Stimulated activated CD4-positive, alpha-beta T cell treated with anti-CD3 and anti-CD28 coated beads, Interleukin-1b, Interleukin-23, amount 100 ng/mL, for 1 hour (primary cell): ENCODE measurements at places on chromosomes 7 and 10.

DNA sequence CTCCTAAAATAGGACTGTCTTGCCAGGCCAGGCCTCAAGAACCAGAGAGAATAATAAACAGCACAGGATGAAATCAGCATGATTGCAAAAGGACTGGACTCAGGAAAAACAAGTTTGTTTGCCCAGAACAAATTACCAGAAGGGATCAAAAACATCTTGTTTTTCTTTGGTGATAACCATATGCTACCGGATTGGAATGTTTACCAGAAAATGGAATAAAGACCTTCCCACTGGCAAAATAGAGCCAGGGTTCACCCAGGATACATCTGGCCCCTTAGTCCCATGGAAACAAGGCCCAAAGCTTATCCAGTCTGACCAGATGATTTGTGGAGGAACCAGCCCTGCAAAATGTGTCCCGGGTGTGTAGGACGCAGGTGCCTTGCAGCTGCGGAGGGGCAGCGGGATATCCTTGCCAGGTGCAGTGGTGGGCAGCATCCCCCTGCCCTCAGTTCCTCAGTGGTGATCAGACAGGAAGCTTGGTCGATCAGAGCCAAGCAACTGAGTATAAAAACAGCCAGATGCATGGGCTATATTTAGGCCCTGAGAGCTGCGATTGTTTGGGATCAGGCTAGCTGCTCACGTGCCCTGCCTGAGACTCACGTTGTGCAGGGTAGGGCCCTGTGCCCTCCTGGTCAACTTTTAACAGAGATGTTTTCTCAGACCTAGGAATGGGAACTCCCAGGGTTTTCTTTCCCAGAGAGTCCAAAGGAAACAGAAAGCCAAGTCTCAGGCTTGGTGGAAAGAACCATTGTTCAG lies 4.6 kb upstream of the ZNF22 start:
- no peak for DNase-seq

- no peak for DNase-seq
Measured at GRCh38 chr10:50216894-50217293, 34.4 kb downstream of the ASAH2 start.

GRCh38 chr7:85554236-85555178 lies 367.7 kb upstream of the SEMA3D start:
- DNase-seq: no peak

DNA sequence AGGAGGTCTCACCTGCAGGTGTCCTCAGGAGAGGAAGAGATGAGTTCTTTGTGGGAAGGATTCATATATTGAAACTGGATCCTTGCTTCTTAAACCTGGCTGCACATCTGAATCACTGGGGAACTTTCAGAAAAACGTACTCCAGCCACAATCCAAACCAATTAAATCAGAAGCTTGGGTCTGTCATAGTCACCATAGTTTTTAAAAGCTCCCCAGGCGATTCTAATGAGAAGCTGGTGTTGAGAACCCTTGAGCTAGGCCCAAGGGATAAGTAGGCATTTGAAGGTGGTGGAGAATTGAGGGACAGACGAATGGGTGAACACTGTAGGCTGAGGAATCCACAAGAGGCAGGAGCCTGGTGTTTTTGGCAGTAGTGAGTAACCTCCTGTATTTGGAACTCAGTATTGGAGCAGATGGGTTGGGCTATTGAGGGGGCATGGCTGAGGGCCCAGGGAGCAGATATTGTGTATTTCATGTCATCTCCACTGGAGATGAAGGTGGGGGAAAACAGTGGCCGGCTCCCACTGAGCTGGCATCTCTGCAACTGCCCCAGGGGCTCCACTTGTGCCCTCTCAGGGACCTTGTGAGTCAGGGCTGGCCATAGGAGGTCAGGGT lies 14.5 kb downstream of the ADCYAP1R1 start:
- DNase-seq: no peak

DNA sequence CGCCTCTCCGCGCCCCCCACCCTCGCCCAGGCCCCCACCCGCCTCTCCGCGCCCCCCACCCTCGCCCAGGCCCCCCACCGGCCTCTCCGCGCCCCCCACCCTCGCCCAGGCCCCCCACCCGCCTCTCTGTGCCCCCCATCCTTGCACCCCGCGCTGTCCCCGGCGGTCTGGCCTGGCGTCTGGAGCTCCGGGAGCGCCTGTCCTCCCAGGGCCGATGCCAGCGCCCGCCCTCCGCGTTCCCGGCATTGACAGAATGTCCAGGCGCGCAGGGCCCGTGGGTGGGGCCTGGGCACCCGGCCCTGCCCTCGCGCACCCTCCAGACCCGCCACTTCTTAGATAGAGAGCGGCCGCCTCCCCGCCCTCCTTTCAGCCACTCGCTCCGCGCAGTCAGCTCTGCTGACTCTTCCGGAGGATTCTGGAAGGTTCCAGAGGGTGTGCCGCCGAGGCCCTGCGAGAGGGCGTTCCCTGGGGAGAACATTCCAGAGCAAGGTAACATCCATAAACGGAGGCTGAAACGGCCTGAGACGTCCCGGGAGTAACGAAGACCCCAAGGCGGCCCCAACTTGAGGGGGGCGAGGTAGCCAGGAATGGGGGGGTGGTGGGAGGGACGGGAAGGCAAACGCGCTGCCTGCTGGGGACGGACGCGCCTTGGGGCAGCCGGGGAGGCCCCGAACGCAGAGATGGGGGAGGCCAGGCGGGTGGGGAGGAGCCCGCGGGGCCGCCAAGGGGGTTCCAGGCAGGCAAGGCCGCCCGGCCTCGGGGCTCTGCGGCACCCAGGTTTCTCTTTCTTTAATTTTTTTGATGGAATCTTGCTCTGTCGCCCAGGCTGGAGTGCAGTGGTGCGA lies 117.8 kb downstream of the DYNC2I1 start:
- no peak for DNase-seq

DNA sequence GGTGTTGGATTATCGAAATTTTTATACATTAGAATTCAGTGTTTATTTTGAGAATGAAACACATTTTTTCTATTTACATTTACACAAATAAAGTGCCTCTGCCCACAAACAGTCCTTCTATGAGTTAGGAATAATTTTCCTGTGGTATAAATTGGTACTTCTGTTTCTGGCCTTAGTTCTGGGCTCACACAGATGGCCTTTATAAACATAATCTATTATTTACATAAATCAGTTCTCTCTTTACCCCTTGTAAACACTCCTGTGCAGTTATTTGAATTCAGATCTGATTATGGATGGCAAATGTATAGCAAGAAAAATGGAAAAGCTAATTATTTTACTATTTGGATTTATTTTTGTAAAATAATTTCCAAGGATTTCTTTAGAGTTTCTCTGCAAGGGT lies 143.2 kb downstream of the PRKG1 start:
- no peak for DNase-seq

- no peak for DNase-seq
Measured at GRCh38 chr7:84844771-84845170, 342.1 kb downstream of the SEMA3D start.

GRCh38 chr10:33155720-33156638 lies 178.5 kb downstream of the NRP1 start:
- DNase-seq: no peak

GRCh38 chr10:126063353-126063791 lies 167.0 kb downstream of the FANK1 start:
- DNase-seq: no peak

- no peak for DNase-seq
Measured at GRCh38 chr10:35906155-35906554, 264.1 kb upstream of the FZD8 start.

DNA sequence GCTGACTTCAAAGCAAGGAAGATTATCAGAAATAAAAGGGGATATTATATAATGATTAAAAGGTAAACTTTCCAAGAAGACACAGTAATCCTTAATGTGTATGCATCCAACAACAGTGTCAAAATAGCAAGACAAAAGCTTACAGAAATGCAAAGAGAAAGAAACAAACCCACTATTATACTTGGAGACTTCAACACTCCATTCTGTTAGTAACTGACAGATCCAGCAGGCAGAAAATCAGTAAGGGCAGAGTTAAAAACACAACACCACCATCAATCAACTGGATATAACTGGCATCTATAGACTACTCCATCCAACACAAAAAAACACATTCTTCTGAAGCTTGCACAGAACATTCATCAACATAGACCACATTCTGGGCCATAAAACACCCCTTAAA lies 103.8 kb downstream of the OR13A1 start:
- no peak for DNase-seq

DNA sequence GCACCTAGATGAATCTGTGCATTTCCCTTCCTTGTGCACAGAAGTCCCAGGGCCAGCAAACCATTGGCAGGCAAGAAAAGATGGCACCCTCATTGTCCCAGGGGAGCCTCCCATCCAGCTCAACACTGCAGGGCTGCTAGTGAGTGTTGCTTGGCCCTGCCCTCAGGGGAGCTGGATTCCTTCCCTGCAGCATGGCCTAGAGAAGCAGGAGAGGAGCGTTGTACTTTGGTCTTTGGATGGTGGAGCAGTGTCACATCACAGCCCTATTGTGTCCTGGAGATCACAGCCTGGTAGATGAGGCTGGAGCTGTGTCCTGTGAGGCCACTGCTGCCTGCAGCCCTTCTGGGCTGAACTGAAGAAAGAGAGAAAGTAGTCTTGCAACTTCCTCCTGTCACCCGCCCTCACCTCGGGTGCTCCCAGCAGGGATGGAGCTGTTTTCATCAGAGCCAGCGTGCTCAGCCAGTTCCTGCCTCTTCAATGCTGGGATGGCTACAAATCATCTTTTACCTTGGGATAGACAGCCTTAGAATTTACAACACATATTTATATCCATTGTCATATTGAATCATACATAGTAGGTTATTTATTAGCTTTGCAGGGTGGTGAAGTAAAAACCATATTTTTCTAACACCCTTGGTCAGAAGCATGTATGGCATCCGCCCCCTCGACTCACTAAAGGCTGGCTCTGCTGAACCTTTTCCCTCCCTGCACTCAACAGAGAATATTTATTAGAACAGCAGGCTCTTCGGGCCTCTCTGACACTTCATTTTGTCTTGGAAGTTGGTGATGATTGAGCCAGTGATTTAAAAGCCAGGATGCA lies 43.1 kb upstream of the FAM180A start:
- no peak for DNase-seq

DNA sequence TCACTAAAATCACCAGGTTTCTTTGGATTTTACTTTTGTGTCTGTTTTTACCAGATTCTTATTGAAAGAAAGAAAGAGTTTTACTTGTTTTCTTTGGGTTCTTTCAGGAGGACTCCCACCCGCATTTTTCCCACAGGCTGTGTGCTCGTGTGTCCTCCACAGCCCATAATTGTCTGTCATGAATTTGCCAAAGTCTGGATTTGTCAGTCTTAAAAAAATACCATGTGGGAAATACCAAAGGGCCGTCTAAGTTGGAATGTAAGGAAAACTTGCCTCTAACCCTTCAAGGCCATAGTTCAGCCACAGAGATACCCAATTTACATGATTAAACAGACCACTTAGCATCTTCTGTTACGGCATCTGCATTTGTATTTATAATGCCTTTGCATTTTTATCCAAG lies 41.3 kb upstream of the INHBA start:
- no peak for DNase-seq

DNA sequence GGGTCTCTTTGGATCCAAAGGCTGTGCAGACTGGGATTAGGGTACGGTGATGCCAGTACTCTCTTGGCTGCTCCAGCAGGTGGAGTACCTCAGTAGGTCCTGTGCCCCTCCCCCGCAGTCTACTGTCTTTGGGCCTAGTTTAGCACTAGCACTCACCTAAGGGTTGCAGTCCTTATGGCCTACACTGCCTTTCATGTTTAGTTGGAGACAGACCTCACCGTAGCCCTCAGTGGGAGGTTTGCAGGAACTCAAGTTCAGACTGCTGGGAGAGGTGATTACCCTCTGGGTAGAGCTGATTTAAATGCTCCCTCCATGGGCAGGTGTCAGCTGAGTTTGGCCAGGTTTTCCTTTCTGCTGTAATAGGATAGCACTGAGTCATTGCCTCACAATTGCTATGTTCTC lies 210.8 kb upstream of the TMEM196 start:
- no peak for DNase-seq

DNA sequence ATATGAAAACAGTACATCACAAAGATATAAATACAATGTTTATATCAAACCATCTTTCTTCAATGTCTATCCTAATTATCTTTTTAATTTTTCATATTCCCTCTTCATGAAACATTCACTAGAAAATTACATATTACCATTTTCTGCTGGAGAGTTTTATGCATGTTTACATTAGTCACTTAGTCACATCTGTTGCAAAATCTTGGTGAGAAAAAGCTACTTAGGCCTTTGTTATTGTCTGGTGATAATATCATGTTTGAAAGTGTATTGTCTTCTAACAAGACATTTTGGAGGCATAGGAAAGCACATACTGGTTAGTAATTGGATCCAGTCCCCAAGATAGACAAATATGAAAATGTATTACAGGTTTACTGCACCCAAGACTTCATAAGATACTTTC lies 163.6 kb downstream of the GNAI1 start:
- no peak for DNase-seq

GRCh38 chr10:47262606-47263533 lies 37.1 kb upstream of the GDF10 start:
- DNase-seq: no peak

GRCh38 chr10:58735087-58735486 lies 222.4 kb downstream of the BICC1 start:
- DNase-seq: no peak

GRCh38 chr7:112293416-112293815 lies 86.9 kb downstream of the ZNF277 start:
- no peak for DNase-seq

DNA sequence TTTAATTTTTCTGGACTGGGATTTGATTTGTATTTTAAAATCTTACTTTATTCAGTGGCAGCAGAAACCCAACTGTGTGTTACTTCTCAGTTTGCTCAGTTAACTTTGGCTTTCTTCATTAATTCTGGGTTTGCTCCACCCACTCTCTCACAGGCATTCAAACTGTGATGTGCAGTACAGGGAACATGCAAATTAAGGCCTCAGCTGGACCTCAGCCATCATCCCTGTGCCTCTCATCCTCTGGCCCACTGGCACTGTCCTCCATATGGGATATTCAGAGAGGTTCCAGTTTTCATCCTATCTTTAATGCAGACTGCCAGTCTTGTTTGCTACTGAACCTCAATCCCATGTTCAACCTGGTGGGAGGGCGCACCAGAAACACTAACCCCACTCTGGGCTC lies 743.4 kb upstream of the IGFBP3 start:
- no peak for DNase-seq

GRCh38 chr7:98456866-98457265 lies 56.0 kb upstream of the BAIAP2L1 start:
- DNase-seq: no peak

GRCh38 chr10:59287587-59288255 lies 74.6 kb downstream of the FAM13C start:
- DNase-seq: no peak

DNA sequence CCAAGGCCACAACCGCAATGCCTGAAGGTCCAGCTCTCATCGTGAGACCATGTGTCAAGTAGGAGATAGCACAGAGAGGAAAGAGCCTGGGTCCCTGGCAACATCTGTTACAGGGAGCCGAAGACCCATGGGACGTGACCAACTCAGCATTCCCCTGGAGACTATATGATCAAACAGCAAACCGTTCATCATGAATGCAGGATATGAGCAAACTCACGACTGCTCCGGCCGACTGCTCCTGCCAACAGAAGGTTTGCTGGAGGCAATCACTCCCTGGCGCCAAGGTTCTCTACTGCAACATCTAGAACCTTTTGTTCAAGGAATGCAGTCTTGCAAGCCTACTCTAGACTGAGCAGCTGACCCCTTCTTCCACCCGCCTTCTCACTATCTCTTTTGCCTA lies 114.3 kb downstream of the ALOX5 start:
- DNase-seq: no peak
